Stimulated activated CD8-positive, alpha-beta memory T cell treated with anti-CD3 and anti-CD28 coated beads, Interleukin-7, amount 100 ng/mL, for 1 hour (primary cell): ENCODE measurements at places on chromosomes 11 and 22.

DNA sequence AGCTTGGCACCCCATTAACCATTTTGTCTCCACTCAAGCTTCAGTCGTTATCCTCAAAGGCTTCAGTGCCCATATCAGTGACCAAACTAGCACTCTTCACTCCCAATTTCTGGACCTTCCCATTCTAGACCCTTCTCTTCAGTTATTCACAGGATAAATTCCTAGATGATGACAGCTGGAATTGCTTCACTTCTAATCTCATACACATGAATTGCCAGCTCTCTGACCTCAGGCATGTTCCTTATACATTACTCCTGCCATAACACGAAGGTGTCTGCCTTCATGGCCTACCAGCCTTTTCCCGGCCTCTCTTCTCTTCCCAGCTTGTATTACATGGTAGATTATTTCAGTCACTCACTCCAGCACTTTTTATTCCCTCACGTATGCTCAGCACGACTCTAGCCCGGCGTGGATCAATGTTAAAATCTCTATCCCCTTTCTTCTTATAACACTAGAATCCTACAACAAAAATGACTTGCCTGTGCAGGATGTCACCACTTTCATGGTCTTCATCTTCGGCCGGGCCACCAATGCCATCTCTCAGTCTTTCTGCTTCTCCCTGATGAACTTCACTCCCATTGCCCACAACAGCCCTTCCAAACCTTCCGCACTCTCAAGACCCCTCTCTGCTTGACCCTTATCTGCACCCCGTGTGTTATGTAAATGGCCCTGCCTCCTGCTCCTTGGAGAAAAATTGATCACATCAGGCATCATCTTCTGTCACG, 36.9 kb downstream of the EIF3F start:
- DNase-seq = no peak

DNA sequence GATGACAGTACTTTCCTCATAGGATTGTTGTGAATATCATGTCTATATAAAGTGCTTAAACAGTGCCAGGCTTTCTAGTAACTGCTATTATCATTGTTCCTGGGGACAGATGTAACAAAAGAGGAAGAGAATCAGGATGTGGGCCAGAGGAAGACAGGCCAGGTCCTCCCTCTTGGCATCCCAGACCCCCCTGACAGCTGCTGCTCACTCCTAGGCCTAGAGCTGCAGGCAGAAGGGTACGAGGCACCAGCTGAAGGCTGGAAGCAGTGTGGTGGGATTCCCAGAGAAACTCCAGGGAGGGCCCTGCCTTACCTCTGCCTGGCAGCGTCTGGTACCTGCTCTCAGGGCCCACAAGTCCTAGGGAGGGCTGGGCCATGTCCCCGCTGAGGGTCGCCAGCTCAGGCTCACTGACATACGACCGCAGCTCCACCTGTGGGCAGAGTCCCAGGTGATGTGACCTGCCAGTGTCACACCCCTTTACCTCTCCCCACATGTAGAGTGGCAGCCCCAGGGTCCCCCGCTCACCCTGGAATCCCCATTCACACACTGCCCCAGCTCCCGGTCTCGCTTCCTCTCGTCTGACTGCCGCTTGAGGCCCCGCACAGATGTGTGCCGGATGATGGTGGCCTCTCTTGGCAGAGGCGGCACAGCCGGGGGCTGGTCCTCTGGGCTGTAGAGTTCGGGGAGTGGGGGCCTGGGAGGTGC, 52.2 kb downstream of the C11orf58 start:
- DNase-seq = no peak

DNA sequence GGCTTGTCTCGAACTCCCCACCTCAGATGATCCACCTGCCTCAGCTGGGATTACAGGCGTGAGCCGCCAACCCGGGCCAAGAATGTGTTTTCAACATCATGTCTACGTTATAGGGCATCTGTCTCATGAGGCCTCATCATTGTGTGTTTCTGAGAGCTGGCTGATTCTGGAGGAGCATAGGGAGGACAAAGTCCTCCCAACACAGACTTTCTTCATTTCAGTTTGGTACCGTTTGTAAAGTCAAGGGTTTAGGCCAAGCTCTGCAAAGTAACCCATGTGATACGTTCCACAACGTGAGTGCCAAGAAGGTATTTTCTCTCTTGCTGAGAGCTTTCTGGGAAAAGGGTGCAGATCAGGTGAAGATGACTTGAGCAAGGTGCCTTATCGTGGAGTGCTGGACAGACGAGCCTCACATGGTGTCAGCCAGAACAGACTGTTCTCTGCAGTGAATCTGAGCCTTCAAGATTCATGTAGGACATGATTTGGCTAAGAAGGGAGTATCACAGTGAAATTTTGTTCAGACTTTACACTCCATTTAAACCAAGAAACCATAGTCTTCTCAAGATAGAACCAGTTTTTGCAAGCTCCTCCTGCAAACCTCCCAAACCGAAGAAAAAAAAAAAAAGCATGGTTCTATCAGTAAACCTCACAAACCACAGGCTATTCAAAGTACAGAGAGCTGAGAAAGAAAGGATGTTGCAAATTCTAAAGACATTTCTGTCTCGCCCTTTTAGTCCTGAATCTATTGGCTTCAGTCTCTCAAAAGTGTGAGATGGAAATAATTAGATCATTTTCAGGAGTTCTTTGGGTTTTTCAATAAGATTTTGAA, 71.7 kb downstream of the DBX1 start:
- DNase-seq = no peak

- no peak for DNase-seq
Measured at GRCh38 chr11:936199-936598, 10.5 kb downstream of the AP2A2 start.

GRCh38 chr11:21485426-21485825, 707.5 kb upstream of the ANO5 start:
- no peak for DNase-seq

DNA sequence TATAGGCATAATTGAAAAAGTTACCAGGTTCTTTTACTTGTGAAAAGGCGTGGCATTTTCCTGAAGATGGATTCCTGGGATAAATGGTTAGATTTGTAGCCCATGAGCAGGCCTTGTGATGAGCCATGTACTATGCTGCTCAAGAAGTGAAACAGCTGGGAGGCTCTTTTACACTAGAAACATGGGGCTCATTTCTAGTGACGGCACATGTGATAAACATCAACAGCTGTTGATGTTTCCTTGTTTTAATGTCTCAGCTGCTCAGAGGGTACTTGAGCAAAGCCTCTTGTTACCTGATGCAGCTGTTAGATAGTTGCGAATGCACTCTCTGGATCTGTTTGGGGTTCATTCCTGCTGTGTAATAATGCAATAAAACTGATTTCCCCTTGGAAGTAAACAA, 396.8 kb downstream of the GUCY1A2 start:
- no peak for DNase-seq

- no peak for DNase-seq
Measured at GRCh38 chr11:115428306-115428705, 75.9 kb downstream of the CADM1 start.

DNA sequence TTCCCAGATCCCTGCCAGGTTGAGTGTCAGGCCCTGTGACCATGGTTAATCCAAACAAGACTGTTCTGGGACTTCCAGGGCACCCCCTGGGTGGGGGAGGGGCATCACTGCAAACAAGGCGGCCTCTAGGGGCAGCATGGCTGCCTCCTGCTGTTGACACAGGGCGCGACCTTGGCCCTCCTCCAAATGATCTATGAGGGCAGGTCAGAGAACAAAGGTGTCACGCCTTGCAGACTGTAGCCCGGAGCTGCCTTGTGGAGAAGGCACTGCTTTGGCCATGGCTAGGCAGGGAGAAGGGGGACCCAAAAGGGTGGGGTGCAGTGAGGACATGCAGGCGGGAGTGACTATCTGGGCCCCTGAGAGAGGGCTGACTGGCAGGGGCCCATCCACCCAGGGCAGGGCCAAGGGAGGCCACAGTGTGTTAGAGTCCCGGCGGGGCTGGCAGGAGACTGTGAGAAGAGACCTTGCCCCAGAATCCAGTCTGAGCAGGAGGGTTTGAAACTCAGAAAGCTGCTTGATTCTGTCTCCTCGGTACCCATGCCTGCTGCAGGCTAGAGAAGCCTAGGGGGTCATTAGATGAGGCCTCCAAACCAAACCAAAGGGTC, 35.6 kb downstream of the KCNC1 start:
- no peak for DNase-seq

DNA sequence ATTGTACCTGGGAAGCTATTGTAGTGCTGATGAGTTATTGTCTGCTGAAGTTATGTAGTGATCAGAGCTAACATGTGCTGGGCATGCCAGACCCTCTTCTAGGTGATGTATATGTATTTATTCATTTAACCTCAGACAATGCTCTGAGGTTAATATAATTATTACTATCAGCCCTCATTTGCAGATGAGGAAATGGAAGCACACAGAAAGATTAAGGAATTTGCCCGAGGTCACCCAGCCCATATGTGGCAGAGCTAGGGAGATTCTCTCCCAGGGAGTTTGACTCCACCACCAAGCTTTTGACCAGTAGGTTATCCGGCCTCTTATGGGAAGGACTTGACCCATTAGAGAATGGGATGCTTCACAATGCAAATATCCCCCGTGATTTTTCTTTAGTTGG, 114.2 kb upstream of the NAV2 start:
- DNase-seq = no peak

- DNase-seq = no peak
Measured at GRCh38 chr11:121581607-121582006, 128.8 kb upstream of the SORL1-AS1 start.

- DNase-seq = no peak
Measured at GRCh38 chr11:74014880-74015279, 6.0 kb upstream of the UCP3 start.

DNA sequence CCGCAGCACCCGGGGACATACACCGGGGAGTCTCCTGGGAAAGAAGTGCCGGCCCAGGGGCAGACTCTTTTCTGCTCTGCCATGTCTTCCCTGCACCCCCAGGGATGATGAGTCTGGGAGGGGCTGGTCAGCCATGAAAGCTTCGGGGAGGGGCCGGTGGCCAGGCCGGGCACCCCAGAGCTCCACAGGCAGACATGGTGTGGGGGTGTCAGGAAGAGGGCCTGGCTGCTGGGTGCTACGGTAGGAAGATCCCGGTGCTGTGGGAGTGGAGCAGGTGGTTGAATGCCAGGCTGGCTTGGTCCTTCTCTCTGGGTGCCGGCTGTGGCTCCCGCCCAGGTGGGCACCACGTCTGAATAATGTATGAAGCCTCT, 17.4 kb downstream of the LSP1 start:
- DNase-seq = no peak

- DNase-seq = no peak
Measured at GRCh38 chr11:60927600-60927999, 3.3 kb downstream of the TMEM132A start.

GRCh38 chr11:85855341-85855656, at the start of gene CCDC83:
TSS of gene CCDC83 (plus strand) at chr11:85855383. CDS start at chr11:85865124, 9,741 bp downstream.
- no peak for DNase-seq

- no peak for DNase-seq
Measured at GRCh38 chr11:110777775-110778174, 65.5 kb upstream of the ARHGAP20 start.

DNA sequence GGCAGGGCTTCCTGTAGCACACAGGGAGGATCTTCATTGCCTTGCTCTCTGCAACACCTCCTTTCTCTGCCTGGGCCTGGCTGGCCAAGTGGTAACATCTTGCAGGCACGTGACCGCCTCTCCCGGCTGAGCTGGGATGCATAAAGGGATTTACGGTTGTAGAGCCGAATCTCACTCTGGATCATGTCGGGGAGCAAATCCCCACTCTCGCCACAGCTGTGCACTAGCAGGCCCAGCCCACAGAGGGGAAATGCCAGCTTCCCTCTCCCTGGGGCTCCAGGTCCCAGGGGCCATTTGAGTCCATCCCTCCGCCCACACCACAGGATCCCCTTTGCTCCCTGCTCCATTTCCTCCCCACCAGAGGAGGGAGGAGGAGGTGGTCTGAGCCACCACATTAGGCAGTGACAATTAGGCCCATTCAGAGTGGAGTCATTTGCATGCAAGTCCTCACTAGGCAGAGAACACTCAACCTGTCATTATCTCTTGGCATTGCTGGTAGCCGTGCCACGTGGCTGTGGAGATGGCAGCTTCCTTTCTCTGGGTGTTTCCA, 196.7 kb downstream of the DSCAML1 start:
- DNase-seq = no peak

GRCh38 chr11:16604794-16605388, 133.6 kb upstream of the C11orf58 start:
- no peak for DNase-seq

DNA sequence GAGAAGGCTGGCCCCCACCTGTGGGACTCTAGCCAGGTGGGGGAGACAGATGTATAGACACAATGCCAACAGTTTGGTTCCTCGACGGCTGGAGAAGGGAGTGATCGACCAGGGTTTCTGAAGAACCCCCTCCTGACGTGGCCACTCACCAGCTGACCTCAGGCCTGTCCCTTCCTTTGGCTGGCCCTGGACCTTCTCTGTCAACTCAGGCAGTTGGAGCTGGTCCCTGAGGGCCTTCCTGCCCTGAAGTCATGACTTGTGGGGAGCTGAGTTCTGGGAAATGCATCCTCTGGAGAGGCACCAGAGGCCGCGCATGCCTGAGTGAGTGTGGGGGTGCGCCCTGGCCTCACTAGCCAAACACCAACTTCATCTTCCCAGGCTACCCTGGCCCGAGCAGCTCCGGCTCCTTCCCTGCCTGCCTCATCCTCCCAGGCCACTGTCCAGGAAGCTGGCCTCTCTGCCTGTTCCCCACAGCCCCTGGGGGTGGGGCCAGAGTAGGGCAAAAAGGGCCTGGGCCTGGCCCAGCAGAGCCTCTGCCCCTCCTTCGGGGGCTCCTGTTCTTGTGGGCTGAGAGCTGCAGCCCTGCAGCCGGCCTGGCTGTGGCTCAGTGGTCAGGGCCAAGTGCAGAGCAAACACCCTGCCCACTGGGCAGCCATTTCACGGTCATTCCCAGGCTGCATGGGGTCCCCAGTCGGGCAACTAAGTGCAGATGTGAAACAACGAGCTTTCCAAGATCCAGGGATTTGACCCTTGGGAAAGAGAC, 23.6 kb downstream of the TXN2 start:
- no peak for DNase-seq

GRCh38 chr11:70029861-70030380, 48.2 kb upstream of the ANO1 start:
- no peak for DNase-seq

GRCh38 chr22:44592126-44592823, 94.2 kb upstream of the RTL6 start:
- DNase-seq = no peak

DNA sequence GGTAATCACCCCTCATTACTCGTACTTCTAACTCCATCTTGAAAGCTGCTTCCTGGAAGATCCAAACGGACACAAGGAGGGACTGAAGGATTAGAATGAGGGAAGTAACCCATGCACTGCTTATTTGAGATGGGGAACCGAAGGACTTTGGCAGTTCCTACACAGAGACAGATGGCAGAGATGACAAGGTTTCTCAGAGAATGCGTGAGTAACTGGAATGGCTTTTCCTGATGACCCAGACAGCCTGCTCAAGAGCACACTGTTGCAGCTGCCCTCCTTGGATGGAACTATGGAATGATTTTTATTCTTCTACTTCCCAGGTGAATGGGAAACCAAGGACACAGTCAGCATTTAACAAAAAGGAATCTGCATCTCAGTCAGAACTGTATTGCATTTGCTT, 7.3 kb downstream of the KCNJ11 start:
- no peak for DNase-seq

- no peak for DNase-seq
Measured at GRCh38 chr11:64967375-64967774, 4.5 kb downstream of the MAJIN start.
